ENCODE measurements at places on chromosomes 3 and 15.

- no peak for DNase-seq
Measured at GRCh38 chr3:58459160-58459559, 25.5 kb upstream of the PDHB start.

GRCh38 chr15:85407421-85408269 is 27.2 kb downstream of the AKAP13 start:
- no peak for DNase-seq

- DNase-seq, result peak; percentile 85
Measured at GRCh38 chr3:12143949-12144504, 14.7 kb downstream of the TIMP4 start.

DNA sequence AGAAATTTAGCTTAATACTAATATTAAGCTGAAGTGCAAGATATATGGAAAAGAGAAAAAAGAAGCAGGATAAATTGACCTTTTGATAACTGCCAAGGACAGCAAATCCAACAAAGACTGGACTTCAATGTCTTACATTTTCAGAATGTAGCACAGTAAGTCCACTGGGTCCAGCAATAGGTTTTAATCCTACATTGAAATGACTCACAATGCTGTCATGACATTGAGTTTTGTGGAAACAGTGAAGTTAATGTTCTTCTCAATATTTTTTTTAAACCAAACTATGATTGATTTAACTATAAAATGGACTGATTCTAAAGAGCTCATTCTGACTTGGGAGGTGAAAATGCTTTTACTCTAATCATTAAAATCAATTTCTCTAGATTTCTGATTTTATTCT is 166.6 kb upstream of the ZNF717 start:
- DNase-seq, result no peak

GRCh38 chr3:50474717-50475116 is 28.7 kb downstream of the CACNA2D2 start:
- no peak for DNase-seq

Data from posterior vena cava (tissue), 2 donors.